ENCODE measurements at places on chromosomes 6 and 20. TPM values are rescaled to one million over a fixed set of nuclear protein-coding genes. Genes with fewer than 3 reads are reported as not detected.

The PERP gene
- total RNA-seq, result 29.8 TPM

The NRSN1 gene
- not detected for total RNA-seq

The NEURL2 gene
- total RNA-seq, result 4.1 TPM

The BPI gene
- total RNA-seq, result not detected

The EGFL8 gene
- 0.97 TPM for total RNA-seq

The ESR1 gene
- 4.1 TPM for total RNA-seq

The IMPG1 gene
- not detected for total RNA-seq

The SLC35D3 gene
- total RNA-seq, result not detected

The C20orf204 gene
- total RNA-seq, result 1.7 TPM

The QKI gene
- total RNA-seq, result 224 TPM

The COL20A1 gene
- not detected for total RNA-seq

The PHACTR1 gene
- 9.7 TPM for total RNA-seq

The HELZ2 gene
- total RNA-seq, result 56.1 TPM

The RAET1L gene
- total RNA-seq, result not detected

The ZC3H12D gene
- 0.24 TPM for total RNA-seq

The LAMA4 gene
- 518 TPM for total RNA-seq

The ABHD16B gene
- total RNA-seq, result not detected

The C6orf132 gene
- 2.6 TPM for total RNA-seq

The JPH2 gene
- total RNA-seq, result 21.4 TPM

The SMIM13 gene
- 8.0 TPM for total RNA-seq

The MUCL3 gene
- total RNA-seq, result not detected

The MCCD1 gene
- not detected for total RNA-seq

The OR2J3 gene
- not detected for total RNA-seq
